ENCODE measurements at places on chromosomes 6 and 20.

GRCh38 chr20:12573442-12573841 is 435.3 kb upstream of the SPTLC3 start:
- no peak for DNase-seq

DNA sequence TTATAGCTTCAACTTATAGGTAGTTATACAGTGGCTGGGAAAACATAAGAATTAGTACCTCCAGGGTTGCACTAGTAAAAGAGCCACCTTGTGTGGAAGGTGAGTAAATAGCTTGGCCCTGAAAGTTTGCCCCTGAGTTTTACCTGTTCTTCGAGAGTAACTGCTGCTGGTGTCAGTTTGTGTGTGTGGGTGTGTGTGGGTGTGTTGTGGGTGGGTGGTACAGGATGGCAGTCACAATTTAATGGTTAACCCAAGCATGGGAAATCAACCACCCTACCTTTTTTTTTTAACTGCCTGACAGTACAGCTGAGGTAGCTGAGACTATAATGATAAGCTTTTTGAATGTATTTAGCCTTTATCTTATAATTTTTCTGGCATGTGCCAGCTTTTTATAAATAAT is 137.3 kb downstream of the STXBP5 start:
- no peak for DNase-seq

- no peak for DNase-seq
Observed at GRCh38 chr6:144909753-144910285, 624.7 kb downstream of the UTRN start.

GRCh38 chr6:45433533-45434380 is 56.0 kb upstream of the SUPT3H start:
- peak; percentile 23 for DNase-seq

DNA sequence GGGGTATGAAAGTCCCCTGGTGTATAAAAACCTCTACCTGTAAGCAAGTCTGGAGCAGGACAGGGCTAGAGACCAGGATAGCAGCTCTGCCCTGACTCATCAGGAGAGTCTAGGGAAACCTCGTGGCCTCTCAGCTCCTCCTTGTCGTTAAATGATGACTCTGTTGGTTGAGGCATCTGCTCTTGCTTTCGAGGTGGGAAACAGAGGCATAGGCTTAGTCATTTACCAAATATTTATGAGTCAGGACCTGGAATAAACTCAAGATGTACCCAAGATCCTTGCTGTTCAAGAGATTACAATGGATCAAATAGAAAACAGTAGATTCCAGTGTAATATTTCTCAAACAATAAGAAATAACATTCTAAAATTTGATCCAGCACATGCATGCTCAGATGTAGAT is 5.5 kb downstream of the MANBAL start:
- peak; percentile 15 for DNase-seq

DNA sequence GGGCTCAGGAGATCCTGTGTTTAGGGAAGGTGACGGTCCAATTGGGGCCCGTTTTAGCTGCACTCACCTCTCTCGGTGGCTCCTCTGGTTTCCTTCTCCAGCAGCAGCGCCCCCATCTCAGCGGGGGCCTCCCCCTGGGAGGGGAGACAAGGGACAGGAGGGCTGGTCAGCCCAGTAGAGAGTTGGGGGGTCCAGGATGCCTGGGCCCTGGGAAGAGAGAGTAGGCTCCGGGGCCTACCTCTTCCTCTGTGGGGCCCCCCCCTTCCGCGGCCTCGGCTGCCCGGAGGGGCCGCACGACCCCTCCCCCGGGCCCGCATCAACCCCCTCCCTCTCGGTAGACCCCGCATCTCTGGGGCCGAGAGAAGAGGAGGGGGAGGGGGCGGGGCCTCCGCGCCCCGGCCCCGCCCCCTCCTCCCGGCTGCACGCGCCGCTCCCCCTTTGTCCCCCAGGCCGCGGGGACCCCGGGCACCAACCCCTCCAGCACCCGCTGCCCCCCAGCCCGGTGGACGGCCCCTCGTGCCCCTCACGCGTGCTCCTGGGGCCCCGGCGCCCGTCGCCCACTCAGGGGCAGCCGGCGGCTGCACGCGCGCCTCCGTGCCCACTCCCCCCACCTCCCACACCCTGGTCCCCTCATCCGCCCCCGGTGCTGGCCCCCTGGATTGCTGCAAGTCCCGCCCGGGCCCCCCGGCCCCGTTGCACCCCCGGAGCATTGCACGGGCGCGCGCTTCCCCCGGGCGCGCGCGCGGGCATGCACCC is 464 bp downstream of the EHMT2 start:
- no peak for DNase-seq

GRCh38 chr20:37344506-37345338 is 1.2 kb upstream of the SRC start:
- no peak for DNase-seq

DNA sequence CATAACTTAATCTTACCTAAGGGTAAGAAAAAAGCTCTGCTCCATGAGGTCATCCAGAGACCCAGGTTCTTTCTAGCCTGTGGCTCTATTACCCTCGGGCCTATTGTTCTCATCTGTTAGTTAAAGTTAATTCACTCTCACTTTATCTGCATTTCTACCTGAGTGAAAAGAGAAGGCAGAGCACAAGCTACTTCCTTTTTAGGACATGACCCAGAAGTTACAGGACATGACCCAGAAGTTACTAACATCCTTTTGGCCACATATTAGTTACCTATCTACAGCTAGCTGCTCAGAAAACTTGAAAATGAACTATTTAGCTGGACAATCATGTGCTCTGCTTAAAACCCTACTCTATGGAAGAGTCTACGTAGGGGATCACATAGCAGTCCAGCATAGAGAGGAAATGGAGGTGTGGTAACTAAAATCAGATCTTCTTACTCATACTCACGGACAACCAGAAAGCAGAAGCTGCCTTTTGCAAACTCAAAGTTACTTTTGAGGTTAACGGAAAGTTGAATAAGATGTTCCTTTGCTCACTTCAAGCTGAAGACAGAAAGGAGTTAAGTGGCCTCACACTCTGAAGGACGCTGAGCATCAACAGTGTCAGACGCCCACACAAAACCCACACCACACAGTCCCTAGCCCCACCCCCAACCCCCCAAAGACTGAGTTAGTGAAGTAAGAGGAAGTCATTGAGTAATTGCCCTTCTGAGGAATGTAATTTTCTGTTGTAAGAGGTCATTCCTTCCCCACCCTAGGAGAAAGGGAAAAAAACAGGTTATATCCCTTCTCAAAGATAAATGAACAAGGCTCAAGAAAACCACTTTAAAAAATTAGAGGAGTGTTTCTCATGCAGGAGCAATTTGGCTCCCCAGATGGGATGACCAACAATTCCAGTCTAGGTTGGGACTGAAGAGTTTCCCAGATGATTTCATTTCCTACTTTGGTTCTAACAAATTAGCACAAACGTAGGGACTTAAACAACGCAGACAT is 45.9 kb upstream of the TAB2 start:
- no peak for DNase-seq

GRCh38 chr20:971346-971745 is 30.8 kb downstream of the RSPO4 start:
- no peak for DNase-seq

DNA sequence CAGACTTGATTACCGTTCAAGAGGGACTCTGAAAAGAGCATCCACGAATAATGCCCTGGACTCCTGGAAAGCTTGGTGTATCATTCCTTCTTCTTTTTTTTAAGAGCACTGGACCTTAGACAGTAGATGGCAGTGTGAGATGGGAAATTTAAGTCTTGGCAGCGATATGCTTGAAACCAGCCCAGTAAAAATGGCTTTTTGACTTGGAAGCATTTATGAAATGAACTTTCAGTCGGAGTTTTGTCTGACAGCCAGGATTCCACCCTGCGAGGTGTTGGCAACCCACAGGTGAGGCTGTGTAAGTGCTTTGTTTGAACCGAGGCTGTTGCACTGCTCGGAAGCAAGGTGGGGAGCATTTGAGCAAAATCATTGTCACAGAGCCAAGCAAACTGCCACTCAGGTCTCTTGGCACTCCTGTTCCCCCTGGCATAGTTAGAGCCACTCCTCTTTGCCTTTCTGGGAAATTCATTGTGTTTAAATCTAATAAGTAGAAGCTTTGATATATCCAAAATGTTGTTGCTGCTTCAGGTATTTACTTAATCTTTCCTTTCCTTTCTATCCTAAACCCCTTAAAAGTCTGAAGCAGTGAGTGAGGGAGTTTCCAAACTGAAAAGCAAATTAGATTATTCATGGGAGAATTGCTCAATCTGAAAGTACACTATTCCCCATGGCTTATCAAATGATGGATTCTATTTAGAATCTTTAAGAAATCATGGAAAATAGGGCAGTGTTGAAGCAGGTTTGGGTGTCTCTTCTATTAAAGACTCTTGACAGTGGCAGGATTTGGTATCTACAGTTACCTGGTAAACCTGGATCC is 272.8 kb upstream of the SLC35B3 start:
- DNase-seq: peak; percentile 72

- DNase-seq: no peak
Observed at GRCh38 chr6:100845676-100846075, 35.5 kb downstream of the ASCC3 start.

DNA sequence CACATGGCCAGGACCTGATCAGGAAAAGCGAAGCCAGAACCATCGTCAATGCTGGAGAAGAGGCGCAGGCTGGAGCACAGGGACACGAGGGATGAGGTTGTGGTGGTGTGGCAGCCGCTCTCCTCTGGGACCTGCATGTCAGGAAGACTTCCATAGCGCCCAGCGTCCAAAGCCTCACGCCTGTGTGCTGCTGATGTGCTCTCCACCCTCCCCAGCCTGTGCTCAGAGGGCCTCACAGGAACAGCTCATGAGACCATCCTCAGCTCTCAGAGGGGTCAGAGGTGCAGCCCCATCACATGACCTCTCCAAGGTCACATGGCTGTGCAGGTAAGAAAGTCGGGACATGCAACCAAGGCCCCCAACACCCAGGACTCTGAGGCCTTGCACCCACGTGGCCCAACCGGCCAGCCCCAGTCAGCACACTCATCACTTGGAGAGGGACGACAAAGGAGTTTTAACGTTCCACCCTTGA is 84.4 kb downstream of the NINL start:
- DNase-seq: no peak

- DNase-seq: no peak
Observed at GRCh38 chr20:3164043-3164762, 4.5 kb upstream of the FASTKD5 start.

GRCh38 chr20:17525650-17526049 is 5.5 kb downstream of the BFSP1 start:
- peak; percentile 42 for DNase-seq

- DNase-seq: no peak
Observed at GRCh38 chr6:48229841-48230240, 118.8 kb upstream of the PTCHD4 start.

- no peak for DNase-seq
Observed at GRCh38 chr6:152268846-152269442, 368.2 kb downstream of the SYNE1 start.

DNA sequence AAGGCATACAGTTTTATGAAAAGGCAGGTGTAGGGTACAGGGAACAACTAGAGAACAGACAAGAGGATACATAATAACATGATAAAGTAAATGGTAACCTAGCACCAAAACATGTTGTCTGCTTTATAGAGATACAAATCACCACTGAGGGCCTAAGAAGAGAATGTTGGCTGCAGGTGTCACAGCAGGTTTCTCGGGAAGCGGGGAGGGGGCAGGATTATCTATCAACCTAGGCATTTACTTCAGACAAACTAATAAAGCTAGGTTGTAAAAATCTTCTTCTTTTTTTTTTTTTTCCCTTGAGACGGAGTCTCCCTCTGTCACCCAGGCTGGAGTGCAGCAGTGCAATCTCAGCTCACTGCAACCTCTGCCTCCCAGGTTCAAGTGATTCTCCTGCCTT is 22.7 kb downstream of the PIM1 start:
- no peak for DNase-seq

- no peak for DNase-seq
Observed at GRCh38 chr20:52948491-52948890, 23.7 kb upstream of the TSHZ2 start.

- no peak for DNase-seq
Observed at GRCh38 chr6:41577356-41578216, 31.4 kb downstream of the FOXP4 start.

GRCh38 chr6:5540370-5540769 is 279.1 kb downstream of the FARS2 start:
- DNase-seq: no peak

- no peak for DNase-seq
Observed at GRCh38 chr6:7991536-7991935, 72.7 kb downstream of the BLOC1S5 start.

DNA sequence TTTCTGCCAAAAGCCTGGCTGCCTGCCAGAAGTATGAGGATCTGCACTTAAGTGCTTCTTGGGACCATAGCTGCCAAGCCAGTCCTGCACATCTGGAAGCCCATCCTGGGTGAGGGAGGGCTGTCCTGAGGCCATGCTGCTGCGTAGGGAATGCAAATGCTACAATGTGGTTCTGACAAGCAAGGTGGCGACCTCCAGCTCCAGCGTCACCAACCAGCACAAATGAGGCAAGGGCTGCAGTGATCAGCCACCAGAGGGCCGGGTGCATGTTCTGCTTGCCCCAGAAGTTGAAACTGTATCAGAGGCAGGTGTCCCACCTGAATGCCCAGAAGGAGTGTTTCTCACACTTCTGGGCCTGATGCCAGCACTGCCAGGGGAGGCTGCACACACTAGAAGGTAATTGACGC is 99.1 kb upstream of the KCNQ5 start:
- peak; percentile 7 for DNase-seq

DNA sequence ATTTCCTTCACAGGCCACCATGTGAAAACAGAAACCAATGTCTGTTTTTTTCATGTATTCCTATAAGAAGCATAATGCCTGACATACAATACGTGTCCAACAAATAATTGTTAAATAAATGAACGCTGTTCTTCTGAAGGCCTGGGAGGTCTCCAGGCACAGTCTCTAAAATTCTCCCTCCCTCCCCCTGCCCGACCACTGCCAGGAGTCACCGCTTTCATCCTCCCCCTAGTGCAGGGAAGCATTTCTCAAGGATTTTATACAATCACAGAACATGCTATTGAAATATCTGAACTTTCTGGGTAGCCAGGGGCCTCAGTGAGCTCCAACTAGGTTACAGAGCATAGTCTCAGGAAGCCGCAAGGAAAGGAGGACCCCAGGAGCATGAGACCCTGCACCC is 95.3 kb downstream of the ZNF217 start:
- DNase-seq: no peak

DNA sequence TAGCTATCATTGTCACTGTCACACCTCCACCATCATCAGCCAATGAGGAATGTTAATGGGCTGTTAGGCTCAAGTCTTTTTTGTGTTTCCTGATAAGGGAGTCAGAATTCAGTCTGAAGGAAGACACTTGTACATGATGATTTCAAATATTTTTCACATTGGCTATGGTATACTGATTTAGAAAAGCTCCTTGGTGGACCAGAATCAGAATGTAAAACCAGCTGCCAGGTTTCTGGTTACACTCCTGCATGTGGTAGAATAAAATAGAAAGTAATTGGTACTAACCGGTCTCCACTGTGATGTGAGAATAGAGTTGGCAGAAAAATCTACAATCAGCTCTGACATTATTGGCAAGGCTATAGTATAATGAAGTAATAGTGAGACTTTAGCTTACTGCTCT is 10.7 kb downstream of the COL9A1 start:
- no peak for DNase-seq

Data from eye (tissue), 1 donor.